Caki2 (cell line): ENCODE measurements at places on chromosomes 1 and 21.

GRCh38 chr1:29332204-29332603, 95.9 kb downstream of the PTPRU start:
- DNase-seq = no peak

GRCh38 chr1:84869720-84870119, 23.3 kb downstream of the LPAR3 start:
- DNase-seq = no peak

GRCh38 chr1:60875138-60875537, 207.2 kb upstream of the NFIA start:
- no peak for DNase-seq

DNA sequence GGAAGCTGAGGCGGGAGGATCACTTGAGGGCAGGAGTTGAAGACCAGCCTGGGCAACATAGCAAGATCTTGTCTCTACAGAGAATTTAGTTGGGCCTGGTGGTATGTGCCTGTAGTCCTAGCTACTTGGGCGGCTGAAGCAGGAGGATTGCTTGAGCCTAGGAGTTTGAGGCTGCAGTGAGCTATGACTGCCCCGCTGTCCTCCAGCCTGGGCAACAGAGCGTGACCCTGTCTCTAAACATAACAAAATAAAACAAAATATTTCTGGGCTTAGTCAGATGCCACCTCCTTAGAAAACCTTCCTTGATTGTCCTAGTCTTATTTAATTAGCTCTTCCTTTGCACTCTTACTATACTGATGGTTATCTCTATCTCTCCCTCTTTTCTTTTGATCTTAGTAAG, 8.5 kb downstream of the TGFB2 start:
- peak; percentile 84 for DNase-seq

- DNase-seq = no peak
Measured at GRCh38 chr21:35783721-35784120, 276.6 kb downstream of the SETD4 start.

GRCh38 chr1:108718927-108719655, 6.4 kb downstream of the FNDC7 start:
- DNase-seq = no peak

DNA sequence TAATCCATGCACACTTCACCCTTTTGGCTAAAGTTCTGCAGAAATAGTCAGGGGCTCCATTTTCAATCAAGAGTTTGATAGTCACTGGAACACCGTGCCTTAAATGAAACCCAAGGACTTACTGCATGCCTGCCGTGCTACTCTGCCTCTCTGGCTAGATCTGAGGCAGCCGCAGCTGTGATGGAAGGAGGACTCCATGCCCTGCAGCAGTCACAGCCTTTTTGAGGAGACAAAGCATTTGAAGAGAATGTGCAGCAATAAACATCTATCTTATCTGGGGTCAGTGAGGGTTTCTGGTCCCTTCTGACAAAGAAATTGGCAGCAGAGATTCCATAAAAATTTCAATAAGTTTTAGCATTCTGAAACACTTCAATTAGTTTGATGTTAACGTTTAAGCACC, 78.0 kb downstream of the BCAR3 start:
- DNase-seq = no peak

DNA sequence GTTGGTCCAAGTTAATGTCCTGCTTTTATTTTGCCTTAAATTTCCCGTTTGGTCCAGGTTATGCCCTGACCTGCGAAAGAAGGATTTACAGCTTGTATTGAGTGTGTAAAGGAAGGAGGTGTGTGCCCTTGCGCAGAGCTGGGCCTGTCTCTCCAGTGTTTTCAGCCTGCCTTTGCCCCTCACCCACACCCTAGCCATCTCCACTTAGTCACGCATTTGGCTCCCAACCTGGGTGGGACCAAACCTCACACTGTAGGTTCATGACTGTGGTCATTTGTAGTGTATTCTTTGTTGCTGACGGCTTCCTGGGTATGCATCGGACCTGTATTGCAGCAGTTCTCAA, 572 bp upstream of the SRSF10 start:
- peak; percentile 90 for DNase-seq

DNA sequence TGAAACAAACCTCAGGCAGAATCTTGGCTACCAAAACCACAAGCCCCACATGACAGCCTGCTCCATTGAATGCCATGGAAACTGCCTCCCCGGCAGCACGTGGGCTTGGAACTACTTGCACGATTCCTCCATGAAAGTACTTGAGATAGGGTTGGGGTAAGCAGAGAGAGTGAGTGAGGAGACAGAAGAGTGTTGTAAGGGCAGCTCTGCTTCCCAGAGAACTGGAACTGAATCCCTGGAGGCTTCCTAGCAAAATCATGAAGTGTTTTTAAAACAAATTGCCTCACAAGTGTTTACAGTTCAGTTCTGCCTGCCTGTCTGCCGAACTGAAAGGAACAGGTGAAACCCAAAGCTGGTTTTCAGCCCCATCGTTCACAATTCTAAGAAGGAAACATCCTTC, 35.3 kb upstream of the DNASE2B start:
- DNase-seq = no peak

GRCh38 chr1:11653861-11654136, 430 bp downstream of the FBXO2 start:
- no peak for DNase-seq

- DNase-seq = peak; percentile 85
Measured at GRCh38 chr21:45981151-45982091, at the start of gene COL6A1. Gene COL6A1 (plus strand): TSS chr21:45981770. CDS start chr21:45981851, 81 bp downstream.

DNA sequence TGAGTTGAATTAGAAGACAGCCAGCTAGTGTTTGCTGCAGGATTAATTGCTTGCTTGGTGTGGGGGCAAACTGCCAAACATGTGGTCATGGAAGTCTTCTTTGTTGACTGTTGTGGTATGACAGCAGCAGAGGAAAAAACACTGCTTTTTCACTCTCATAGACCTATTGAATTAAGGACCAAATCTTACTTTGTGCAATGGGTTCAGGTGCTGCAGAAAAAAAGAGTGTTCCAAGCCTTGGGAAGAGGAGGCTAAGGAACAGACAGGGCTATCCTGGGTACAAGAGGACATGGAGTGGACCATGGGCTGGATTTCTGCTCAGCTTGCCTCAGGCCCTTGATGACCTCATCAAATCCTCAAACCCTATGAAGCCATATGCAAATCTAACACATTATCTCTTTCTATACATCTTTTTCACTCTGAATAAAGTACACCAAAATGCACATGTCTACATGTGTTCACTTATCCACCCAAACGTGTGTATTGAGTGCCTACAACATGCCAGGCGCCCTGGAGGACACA, 61.5 kb downstream of the SIPA1L2 start:
- no peak for DNase-seq

DNA sequence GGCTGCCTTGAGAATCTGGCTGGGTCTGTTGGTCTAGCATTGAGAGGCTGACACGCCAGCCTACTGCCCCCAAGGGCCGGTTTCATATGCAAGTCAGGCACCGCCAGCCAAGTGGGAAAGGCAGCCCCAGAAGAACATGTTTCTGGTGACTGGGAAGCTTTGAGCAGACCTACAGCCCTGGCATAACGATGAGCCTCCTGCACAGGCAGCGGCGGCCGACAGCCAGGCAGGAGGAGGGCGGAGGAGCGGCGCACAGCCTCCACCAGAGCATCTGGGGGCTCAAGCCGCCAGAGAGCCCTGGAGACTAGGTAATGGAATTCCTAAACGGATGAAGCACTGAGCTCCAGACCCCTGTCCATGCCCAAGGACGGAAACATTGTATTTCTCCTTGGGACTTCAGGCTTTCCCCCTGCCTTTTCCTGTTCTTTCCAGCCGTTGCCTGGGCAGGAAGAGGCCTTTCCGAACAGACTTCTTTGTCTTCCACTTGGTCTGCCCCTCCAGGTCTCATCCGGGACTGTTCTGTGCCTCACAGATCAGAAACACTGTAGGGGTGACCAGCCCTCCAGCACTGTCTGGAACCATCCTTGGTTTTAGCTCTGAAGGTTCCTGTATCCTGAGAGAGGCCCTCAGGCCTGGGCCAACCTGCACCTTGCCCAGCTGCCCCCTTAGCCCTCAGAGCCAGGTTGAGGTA, 59.5 kb downstream of the IRF2BP2 start:
- no peak for DNase-seq

DNA sequence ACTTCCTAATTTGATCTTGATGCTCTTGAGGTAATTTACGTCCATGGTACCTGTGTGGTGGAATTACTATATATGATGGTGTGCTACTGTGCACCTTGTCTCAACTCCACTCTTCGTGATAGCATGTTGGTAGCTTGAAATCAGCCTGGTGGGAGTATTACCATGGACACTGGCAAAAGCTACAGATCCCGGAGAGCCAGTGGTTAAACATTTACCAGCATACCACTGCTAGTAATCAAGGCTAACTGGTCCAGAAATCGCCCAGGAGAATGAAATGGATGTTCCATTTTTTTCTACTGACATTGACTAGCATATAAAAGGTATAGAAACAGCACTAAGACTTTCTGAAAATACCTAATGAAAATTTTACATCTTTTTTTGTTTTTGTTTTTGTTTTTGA, 30.6 kb downstream of the ELK4 start:
- peak; percentile 86 for DNase-seq

GRCh38 chr1:95535614-95536013, 301.6 kb downstream of the RWDD3 start:
- no peak for DNase-seq

GRCh38 chr1:173253046-173253445, 45.9 kb upstream of the TNFSF4 start:
- no peak for DNase-seq

DNA sequence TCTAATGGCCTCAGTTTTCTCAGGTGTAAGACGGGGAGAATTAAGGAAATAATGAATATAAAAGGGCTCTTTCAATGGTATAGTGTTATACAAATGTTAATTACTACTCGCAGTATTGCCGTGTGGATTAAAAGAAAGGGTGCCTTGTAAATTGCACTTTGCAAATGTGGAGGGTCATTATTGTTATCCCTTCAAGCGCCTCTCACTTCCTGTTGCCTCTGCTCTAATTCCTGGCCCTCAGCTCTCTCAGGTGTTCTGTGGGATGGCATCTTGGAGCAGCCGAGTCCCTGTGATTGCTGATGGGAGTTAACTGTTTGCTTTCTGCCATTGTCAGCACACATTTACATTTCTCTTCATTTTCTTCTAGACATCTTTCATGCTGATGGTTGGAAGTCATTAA, 7.1 kb upstream of the S100A11 start:
- no peak for DNase-seq

DNA sequence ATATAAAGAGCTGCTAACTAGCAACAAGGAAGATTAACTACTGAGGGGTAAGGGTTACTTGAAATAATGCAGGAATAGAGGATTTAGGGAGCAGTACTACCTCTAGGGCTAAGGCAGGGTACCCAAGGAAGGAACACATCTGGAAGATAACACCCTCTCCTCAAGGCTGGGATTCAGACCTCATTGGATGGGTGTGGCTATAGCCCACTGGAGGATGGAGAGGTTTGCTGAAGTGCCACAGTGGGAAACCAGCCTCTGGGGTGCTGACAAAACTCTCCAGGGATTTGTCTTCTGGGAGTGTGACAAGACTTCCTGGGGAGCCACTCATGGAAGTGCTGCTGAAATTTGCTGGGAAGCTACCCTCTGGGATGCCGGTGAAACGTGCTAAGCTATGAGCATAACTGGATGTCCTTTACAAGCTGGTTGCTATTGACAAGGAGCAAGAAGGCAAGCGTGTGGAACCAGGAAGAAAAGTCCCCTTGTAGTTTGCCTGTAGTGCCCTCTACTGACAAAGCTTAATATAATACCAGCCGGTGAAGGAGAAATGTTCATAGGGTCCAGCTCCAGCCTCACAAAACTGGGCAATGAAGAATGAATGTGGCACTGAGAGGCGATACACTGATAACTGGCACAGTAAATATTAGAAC, 122.8 kb upstream of the USP24 start:
- DNase-seq = peak; percentile 62

- DNase-seq = no peak
Measured at GRCh38 chr1:34532113-34532512, 222.7 kb upstream of the GJB5 start.

- DNase-seq = no peak
Measured at GRCh38 chr1:154490317-154490716, 11.7 kb upstream of the TDRD10 start.

DNA sequence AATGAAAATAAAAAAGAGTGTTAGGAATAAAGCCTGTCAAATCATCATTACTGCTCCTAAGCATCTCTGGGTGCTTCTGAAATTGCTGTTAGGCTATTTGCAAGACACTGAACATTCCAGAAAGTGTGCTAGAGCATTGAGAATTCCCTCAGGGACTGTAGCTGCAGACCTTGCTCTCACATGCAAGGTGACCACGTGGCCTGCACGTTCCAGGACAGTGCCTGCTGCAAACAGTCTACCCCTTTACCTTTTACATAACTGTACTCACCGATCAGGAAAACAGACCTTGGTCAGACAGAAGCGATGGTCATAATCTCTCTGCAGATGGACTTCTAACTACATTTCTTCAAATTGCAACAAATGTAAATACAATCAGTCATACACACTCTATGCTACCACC, 164.5 kb downstream of the PSMG1 start:
- no peak for DNase-seq

- no peak for DNase-seq
Measured at GRCh38 chr1:181911715-181912114, 149.8 kb downstream of the ZNF648 start.

DNA sequence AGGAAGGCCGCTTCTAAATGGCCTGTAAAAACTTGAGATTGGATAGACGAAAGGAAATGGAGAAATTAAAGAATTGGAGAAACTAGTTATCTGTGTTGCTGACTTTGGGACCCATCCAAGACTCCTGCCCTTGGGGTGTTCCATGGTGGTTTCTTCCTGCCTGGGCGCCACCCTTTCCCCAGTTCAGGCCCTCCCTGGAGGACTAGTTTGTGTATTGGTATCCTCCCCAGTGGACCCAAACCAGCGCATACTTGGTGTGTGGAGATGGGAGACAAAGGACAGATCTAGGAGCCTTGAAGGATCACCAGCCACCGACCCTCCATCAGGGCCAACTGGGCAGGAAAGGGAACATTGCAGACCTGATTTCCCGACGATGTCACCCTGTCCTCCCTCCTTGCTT, 7.1 kb downstream of the SPATA46 start:
- no peak for DNase-seq

DNA sequence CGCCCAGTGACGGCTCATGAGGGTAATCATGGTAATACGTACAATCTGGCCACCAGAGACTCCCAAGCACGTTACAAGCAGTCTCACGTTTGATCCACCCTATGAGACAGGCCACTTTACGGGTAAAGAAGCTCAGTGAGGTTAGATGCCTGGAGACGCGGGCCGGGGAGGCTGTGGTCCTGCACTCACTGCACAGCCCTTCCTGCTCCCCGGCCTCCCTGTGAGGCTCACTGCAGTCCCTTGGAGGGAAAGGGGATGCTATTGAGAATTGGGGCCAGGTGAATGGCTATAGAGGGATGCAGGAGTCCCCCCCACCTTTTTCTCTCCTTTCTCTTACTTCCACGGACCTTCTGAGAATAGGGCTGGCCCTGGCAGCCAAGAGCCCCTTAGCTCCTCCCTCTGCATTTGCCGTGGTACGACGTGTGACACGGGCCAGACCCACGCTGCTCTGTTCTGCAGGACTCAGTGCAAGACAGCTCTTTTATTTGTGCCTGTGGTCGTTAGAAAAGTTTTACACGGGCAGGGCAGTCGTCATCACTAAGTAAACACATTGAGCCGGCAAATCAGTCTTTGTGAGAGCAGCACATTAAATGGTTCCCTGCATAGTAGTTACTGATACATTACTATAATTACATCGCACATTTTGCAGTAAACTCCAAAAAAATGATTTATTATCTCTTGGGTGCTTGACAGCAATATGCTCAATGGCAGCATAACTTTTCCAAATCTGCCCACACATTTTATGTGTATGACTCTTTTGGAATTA, 18.8 kb downstream of the KIF26B start:
- no peak for DNase-seq

- DNase-seq = no peak
Measured at GRCh38 chr1:51628715-51629590, 12.1 kb downstream of the OSBPL9 start.
